ENCODE measurements at places on chromosomes 5 and 9.

- DNase-seq, result no peak
Observed at GRCh38 chr9:122372856-122373845, 2.3 kb downstream of the PTGS1 start.

GRCh38 chr9:92242260-92243136 lies 51.0 kb downstream of the IARS1 start:
- no peak for DNase-seq

- no peak for DNase-seq
Observed at GRCh38 chr5:73265641-73266040, 92.6 kb downstream of the TMEM174 start.

DNA sequence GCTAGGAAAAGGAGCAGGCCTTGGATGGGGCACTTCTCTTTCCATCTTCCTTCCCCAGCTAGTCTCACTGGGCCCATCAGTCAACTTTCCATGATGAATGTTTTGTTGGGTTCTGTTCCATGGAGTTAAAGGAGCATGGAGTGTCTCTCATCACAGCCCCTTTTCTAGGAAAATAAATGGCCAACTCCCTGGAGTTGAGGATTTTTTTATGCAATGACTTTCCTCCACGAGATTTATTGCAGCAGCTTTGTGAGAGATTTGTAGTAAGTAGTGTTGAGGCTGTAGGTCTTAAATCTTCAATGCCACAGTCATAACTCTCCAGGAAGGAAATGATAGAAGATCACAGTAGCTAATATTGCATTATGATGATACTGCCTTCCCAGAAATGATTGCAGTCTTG lies 45.6 kb upstream of the SLC44A1 start:
- DNase-seq, result no peak

DNA sequence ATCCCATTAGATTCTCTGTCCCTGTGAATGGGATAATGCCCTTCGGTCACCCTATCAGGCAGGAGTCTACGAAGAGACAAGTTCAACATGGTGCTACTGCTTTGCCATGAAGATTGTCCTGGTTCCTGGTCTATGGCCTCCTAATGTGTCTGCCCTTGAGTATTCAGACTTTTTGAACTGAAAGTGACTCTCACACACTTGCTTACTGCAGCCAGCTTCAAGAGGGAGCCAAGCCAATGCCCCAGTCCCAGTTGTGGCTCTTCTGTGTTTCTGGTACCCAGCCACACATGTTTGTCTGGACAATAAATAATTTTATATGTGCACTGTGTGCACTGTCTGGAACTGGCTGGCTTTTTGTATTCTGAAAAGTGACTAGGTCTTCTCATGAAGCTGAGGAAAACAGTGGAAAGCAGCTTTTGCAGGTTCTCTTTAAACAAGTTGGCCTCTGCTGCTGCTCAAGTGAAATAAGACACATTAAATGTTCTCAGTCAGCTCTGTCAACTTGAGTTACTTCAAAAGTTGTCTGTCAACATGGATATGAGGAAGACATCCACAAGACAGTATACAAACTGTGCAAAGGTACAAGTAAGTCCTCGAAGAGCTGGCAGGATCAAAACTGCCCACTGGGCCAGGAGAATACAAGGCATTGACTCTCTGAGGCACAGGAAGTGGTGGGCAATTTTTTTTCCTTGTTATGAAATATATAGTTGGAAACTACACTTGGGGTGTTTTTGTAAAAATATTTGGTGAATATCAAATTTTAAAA lies 60.0 kb downstream of the ZNF608 start:
- DNase-seq, result no peak

DNA sequence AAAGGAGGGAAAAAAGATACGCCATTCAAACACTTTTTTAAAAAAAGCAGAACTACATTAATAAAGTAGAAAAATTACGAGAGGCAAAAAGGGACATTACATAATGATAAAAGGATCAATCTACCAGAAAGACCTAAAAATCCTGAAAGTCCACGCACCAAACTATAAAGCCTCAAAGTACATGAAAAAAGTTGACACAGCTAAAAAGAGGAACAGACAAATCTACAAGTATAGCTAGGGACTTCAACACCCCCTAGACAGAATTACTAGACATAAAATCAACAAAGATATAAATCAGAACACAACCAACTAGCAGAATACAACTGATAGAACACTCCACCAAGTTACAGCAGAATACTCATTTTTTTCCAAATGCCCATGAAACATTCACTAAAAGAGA lies 11.1 kb downstream of the CAMSAP1 start:
- DNase-seq, result no peak

- DNase-seq, result no peak
Observed at GRCh38 chr9:93599571-93600403, 23.4 kb downstream of the PHF2 start.

DNA sequence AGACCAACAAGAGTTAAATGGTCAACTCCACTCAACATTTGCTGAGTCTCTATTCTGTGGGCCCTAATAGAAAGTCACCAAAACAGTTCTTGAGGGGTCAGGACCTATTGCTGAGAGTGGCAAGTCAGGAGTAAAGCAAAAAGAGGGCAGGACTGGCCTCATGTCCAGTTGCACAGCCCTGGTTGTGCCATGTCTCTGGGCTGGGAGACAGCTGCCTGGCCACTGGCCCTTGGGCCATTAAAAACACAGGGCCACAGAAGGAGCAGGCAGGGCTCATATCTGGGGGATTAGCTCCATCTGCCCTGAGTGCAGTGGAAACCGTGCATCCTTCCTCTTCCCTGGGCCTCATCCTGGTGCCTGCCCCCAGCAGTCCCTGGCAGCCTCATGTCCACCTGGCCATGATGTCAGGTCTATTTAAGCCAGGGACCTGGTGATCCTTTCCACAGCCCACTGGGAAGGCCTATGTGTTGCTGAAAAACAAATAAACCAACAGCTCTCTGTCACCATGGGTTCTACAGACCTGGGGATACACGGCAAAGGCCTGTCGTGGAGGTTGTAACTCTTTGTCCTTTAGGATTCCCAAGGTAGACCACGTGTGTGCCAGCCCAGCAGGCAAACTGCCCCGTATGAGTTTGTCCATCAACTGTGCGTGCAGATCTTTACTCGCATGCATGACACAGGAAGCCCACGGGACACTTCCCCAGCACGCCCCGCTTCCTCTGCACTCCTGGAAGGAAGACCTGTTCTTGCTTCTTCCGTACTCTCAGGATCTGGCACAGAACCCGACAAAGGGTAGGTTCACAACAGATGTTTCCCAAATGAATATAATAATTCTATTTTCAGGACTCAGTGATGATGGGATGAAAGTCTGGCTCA lies 148.8 kb downstream of the MTX3 start:
- DNase-seq, result no peak

- DNase-seq, result no peak
Observed at GRCh38 chr9:37229882-37230482, 109.6 kb downstream of the ZCCHC7 start.

DNA sequence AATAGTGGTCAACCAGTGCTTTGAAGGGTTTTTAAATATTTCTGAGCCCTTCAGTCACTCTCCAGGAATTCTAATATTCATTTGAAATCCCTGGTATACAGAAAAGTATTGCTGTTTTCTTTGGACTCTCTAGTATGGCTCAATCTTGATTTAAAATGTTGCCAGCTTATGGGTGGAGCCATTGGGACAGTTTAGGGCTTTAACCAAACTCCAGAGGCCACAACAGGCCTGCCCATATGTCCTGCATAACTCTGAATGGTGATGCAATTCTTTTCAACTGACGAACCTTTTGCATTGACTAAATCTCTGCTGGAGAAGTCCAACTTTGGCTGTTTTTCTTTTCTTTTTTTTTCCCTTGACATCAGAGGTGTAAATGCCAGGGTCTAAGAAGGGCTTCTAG lies 10.3 kb upstream of the ANKHD1 start:
- DNase-seq, result no peak

GRCh38 chr9:4490705-4491625 lies 697 bp downstream of the SLC1A1 start:
- no peak for DNase-seq

DNA sequence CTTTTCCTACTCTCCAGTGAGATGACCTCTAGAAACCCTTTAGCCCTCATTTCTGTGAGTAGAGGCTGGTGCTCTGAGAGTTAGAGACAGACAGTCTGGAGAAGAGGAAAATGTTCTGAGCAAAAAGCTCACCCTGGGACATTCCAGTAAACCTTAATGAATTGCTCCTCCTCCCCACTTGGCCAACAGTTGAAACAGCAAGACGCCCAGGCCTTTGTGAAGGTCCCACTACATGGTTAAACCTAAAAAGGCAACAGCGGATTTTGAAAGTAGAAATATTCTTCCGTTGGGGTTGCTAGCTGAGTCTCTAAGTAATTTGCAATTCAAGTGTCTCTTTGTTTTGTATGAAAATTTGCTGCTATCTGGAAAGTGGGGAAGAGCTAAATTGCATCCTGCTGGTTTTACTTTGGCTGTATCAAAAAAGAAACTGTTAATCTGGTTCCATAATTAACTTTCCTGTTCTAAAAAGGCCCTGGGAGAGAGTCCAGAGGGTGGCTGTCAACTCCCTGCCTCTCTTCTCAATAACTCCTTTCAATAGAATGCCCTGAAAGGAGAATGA lies 63.8 kb downstream of the ATP10B start:
- no peak for DNase-seq

- peak; percentile 36 for DNase-seq
Observed at GRCh38 chr5:76473661-76474060, 70.6 kb downstream of the IQGAP2 start.

DNA sequence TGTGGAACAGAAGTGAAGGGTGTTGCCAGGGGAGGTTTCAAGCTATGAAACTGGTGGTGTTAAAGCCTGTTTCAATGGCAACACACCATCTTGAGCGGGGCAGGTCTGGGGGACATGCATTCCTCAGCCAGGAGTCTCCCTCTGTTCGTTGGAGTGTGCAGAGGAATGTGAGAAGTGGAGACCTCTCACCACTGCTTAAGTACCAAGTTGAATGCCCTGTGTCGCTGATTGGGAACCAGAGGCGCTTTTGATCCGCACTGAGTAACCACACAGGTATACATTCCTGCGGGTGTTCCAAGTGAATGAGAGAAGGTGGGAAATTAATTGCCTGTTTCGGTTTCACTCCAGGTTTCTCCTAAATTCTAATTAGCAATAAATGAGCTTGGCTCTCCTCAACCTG lies 99.4 kb downstream of the LIX1 start:
- no peak for DNase-seq

DNA sequence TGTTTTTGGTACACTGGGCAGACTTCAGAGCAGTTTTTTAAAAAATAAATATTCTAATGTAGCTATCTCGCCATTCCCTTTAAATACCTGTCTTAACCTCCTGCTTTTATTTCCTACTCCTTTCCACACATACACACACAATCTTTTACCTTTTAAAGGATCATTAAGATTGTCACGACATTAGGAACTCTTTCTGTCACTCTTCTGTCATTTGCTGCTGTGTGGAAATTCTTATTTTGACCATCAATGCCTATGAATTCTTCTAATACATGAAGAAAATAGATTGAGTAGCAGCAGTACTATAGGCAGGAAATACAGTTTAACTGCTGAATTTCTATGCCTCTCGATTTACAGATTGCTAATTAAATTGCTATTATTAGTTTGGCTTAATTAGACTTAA lies 1.8 kb downstream of the PPP1R2B start:
- DNase-seq, result no peak

- DNase-seq, result no peak
Observed at GRCh38 chr9:81550207-81550583, 139.2 kb downstream of the TLE1 start.

DNA sequence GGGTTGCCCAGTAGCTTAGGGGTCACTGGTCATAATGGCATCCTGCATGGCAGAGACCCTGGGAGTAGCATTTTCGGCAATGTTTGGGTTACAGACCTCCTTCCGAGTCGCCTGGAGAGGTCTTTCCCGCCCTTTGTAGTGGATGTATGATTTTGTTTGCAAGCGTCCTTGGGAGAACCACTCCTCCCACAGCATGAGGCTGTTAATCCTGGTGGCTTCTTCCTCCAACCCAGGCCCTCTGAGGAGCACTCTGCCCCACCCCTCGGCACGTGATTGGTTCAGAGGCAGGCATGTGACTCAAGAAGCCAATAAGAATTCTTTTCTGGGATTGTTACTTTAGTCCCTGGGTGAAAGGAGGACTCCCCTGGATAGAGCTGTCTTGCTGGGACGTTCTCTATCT lies 30.2 kb upstream of the GRHPR start:
- no peak for DNase-seq

GRCh38 chr9:134699343-134699740 lies 57.7 kb downstream of the COL5A1 start:
- no peak for DNase-seq

DNA sequence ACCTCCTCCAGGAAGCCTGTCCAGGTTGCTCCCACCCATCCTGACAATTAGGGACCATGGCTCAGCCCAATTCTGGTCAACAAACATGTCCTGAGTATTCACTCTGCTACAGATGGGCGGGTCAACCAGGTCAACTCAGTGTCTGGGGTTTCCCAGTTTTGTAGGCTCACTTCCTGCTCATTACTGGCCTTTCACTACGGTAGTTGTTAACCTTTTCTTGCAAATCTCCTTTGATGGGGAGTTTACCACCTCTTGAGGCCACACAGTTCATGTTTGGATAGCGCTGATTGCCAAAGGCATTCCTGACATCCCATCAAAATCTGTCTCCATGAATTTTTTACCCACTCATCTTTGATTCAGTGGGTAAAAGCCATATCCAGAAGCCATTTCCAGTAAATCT lies 13.8 kb downstream of the TMEM8B start:
- DNase-seq, result no peak

DNA sequence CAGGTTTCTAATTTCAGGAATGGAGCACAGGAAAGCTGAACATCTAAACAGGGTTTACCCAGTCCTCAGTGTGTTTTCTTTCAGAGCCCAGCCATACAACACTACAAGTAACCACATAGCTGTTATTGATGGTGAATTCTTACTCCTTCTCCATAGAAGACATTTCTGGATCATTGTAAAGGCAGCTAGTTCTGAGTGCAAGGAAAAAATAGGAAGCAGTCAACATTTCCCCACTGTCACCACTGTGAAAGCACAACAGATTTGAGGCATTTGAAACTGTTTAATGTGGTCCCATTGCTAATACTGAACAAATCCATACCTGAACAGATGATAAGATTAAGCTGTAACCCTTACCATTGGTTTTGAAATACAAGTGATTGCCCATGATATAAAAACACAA lies 145.0 kb upstream of the PCA3 start:
- no peak for DNase-seq

DNA sequence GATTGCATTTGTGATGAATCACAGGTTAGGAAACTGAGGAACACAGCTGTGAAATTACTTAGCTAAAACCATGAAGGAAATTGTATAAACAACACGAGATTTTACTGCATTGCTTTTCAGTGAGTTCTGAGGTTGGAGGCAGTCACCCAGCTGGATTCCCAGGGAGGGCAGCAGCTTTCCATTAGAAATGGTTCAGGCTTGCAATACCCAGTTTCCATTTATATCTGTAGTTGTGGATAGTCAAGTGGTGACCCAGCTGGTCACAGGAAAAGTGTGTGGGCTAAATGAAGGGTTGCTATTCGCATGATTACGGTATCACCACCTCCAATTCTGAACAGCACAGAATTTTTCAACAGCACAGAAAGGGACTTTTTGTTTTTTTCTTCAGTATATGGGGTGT lies 34.3 kb upstream of the SPATA31D4 start:
- DNase-seq, result no peak

- DNase-seq, result no peak
Observed at GRCh38 chr5:161700065-161700464, 14.5 kb downstream of the GABRA6 start.

Measured in stimulated activated CD8-positive, alpha-beta memory T cell treated with anti-CD3 and anti-CD28 coated beads, Interleukin-4, amount 100 ng/mL, for 4 hours (primary cell).